ENCODE measurements at places on chromosomes 1 and 21.

GRCh38 chr21:41662161-41662560 lies 104.7 kb downstream of the RIPK4 start:
- no peak for DNase-seq

GRCh38 chr1:78440381-78440793 lies 50.4 kb upstream of the PTGFR start:
- no peak for DNase-seq

DNA sequence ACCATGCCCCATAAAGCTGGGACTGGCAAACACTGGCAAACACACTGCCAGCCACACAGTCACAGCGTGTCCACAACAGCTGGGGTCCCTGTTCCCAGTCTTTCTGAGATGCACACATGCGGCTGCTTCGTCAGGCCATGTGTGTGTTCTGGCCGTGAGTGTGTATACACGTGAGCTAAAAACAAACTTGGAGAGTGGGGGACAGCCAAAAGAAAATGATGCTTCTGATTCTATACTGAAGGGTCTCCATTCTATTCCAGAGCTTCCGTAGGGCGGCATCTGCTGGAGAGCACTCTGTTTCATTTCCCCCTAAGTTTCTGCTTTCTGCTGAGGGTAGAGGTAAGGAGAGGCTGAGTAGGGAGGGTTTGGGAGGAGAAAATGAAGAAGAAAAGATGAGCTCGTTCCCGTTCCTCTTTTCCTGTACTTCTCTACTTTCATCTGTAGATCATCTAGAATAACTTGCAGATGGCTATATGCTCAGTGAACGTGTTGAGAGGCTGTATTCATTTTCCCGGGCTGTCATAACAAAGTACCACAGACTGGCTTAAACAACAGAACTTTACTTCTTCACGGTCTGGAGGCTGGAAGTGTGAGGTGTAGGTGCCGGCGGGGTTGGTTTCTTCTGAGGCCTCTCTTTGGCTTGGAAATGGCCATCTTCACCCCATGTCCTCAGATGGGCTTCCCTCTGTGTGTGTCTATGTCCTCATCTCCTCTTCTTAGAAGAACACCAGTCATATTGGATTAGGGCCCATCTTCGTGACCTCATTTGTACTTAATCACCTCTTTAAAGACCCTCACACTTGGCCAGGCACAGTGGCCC lies 151.6 kb downstream of the TOMM20 start:
- no peak for DNase-seq

DNA sequence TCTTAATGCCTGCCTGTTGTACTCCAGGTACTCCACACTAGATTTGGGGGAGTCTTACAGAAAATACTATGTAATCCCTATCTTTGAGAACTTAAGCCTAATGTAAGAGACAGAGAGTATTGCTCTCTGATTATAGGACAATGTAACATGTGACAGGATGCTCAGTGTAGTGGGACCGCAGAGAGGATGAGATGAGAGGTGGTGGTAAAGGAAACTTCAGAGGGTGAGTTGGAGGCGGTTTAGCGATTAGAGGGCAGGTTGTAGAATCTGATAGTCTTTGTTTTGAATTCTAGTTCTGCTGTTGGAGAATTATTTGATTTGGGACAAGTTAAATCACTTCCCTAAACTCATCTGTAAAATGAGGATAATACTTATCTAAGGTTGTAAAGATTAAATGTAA lies 5.4 kb downstream of the SOAT1 start:
- no peak for DNase-seq

GRCh38 chr1:221190249-221190648 lies 311.0 kb downstream of the HLX start:
- DNase-seq, result no peak

- no peak for DNase-seq
These were observed at the start of gene HCRTR1 for GRCh38 chr1:31617218-31617915. TSS of gene HCRTR1 (plus strand) at chr1:31617689. CDS start at chr1:31619193, 1,504 bp downstream.

- no peak for DNase-seq
These were observed 4.2 kb upstream of the HES5 start for GRCh38 chr1:2534315-2534686.

GRCh38 chr1:94326329-94326728 lies 88.9 kb upstream of the ARHGAP29 start:
- no peak for DNase-seq

GRCh38 chr21:25330266-25330665 lies 277.0 kb downstream of the MRPL39 start:
- DNase-seq, result no peak

DNA sequence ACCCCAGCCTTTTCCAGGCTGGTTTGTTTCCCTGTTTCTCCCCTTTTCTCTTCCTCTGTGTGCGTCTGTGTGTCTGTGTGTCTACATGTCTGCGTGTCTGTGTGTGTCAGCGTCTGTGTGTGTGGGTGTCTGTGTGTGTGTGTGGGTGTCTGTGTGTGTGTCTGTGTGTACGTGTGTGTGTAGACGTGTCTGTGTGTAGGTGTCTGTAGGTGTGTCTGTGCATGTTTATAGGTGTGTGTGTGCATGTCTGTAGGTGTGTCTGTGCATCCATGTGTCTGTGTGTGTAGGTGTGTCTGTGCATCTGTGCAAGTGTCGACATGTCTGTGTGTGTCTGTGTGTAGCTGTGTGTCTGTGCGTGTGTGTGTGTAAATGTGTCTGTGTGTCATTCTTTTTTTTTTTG lies 3.3 kb downstream of the TTLL10 start:
- no peak for DNase-seq

GRCh38 chr1:169495046-169495775 lies 9.5 kb upstream of the SLC19A2 start:
- DNase-seq, result no peak

DNA sequence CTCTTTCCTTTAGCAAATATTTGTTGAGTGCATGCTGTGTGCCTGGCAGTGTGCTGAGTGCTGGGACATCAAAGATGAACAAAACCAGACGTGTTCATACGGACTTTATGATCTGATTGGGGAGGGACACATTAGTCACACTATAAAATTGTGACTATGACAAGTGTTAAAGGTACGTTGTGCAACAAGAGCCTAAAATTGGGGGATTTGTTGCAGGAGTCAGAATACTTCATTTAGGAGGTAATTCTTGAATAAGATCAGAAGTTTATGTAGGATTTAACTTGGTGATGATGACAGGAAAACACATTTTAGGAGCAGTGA lies 29.6 kb downstream of the B3GALT2 start:
- DNase-seq, result peak; percentile 4

GRCh38 chr1:201902198-201902597 lies 13.5 kb downstream of the SHISA4 start:
- DNase-seq, result peak; percentile 35

GRCh38 chr1:152110365-152110859 lies 4.8 kb downstream of the TCHH start:
- DNase-seq, result peak; percentile 42

GRCh38 chr1:28516518-28516956 lies 10.7 kb downstream of the RCC1 start:
- no peak for DNase-seq

DNA sequence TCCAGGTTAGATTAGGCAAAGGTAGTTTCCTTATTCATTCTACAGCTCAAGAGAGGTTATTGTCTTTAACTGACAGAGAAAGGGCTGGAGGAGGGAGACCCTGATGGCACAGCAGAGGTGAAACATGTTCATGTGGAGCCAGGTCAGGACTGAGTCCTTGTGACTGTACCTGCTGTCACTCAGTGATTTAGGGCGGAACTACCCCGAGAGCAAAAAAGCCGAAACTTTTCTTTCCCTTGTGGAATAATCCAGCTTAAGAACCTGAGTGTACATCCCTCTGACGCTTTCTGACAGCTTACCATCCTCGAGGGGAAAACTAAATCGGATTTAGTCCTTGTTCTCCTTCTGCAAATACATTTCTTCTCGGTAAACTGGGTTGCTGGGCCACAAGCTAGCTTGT lies 273.2 kb downstream of the BACH1 start:
- DNase-seq, result no peak

DNA sequence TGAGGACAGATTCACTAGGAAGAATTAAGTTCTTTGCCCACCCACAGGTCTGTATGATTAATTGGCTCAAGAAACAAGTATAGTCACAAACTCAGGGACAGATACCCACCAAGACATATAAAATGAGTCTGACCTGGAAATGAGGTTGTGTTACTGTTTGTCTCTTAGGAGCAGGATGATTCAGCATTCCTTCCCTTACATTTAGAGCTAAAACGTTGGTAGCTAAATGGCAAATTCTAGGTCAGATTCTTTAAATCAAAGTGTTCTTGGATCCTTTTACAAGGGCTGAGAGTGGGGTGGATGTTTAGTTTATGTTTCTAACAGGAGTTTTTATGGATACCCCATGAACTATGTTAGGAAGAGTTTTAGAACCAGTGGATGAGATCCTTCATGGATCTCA lies 4.7 kb downstream of the RIMKLA start:
- DNase-seq, result peak; percentile 2

DNA sequence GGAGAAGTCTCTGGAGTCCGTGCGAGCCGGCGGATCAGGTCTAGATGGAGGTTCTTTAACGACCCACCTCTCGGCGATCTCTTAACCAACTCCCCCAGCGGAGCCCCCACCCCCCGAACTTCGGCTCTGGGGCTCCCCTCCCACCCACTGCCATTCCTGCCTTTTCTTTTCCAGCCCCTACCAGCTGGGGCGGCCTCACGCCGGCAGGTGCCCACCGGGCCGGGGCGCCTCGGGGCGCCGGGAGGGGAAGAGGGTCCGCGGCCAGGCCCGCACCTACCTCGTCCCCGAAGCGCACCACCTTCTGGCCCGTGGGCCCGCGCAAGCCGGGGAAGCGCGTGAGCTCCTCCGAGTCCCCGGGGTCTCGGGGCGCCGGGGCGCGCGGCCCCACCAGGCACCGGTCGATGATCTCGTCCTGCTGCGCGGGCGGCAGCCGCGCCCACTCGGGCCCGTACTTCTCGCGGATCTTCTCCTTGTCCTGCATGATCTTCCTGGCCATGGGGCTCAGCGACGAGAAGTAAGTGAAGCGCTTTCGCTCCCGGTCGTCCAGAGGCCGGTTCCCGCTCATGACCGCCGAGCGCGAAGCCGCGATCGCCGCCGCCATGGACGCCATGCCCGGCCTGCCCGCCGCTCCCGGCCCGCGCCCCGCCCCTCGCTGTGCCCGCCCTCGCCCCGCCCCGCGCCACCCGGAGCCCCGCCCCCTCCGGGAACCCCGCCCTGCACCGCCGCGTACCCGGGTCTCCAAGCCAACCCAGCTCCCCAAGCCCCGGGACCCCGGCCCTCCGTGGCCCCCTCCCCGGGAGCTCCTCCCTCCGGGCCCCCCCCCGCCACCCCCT lies at the start of gene C1orf198:
C1orf198 (minus strand) TSS at position 619 of the 833 bp plus-strand sequence; CDS start at position 610, 9 bp downstream.
- peak; percentile 29 for DNase-seq

DNA sequence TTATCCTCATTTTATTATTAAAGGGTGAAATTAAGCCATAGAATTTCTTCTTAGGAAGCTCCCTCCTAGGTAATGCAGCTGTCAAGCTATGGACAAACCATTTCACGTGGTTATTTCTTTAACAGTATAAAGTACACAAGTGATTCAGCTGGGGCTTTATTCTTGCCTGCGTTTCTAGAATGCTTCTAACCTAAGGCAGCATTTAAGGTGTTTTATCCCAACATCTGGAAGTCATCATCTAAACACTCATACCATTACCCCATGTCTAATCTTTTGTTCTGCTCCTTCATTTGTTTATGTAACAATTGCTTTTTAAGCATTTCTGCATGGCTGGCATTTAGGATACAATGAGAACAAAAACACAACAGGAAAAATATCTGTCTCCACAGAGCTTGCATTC lies 829.2 kb upstream of the ADAMTS5 start:
- peak; percentile 50 for DNase-seq

- DNase-seq, result peak; percentile 55
These were observed 37.6 kb downstream of the PIK3CD start for GRCh38 chr1:9689011-9689706.

DNA sequence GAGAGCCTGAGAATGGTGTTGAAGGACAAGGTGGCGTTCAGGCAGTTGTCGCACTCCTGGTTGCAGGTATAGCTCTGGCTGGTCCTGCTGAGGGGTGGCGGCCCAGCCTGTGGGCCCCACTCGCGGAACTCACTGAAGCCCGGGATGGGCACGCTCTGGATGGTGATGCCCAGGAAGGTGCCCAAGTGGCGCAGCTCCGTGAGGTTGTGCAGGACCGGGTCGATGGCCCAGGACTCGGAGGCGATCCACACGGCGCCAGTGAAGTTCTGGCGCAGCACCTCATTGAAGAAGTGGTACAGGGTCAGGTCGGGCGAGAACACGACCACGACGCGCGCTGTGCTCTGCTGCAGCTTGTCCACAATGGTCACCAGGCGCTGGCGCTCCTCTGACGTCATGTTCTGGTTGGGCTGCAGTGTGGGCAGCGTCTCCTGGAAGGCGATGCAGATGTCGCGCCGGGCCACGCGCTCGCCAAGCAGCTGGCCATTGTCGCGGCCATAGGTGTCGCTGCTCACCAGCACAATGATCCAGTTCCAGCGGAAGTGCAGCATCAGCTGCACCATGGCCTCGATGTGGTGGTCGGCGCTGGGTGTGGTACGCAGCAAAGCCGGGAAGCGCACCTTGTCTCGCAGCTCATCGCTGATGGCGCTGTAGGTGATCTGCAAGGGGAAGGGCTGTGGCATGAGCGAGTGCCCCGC lies 5.0 kb downstream of the TAS1R2 start:
- no peak for DNase-seq

- DNase-seq, result no peak
These were observed 43.1 kb downstream of the IL12RB2 start for GRCh38 chr1:67350783-67351182.

DNA sequence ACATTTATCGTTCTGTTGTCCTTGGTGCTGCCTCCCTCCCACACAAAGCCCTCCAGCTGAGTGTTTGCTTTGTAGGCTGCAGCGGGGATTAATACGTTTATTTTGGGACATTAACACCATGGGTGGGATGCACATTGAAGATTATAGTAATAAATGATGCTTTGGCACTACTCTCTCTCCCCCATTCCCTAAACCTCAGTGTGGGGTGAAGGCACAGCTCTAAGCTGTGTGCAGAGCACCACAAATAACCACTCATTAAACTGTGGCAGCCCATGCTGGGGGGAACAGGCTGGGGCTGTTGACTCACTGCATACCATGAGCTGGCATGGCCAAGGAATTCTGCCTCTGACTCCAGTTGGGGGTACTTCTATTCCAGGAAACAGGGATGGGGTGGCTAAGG lies 7.7 kb downstream of the PCP4L1 start:
- DNase-seq, result peak; percentile 19

DNA sequence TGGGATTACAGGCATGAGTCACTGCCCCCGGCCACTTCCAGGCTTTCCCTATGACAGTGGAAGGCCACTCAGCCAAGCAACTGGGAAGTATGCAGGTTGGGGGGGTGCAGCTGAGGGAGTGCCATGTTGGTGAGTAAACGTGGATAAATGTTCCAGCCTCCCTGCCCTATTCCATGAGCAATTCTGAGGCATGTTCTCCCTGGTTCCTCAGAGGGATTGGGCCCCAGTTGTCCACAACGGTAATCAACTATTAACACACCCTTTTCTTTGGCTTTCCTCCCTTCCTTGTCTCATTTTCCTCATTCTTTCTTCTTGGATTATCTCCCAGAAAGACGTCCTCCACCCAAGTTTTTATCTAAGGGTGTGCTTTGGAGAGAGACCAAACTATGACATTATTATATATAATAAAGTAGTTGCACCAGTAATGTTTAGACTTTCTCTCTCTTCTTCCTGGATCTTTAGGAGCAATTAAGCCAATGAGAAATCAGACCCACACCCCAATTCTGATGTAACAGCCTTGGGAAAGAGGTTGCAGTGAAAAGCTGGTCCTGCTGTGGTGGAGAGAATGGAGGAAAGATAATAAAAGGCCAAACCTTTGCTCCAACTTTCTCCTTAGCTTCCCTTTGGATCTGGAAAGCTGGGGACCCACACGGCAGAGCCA lies 6.8 kb upstream of the SLAMF9 start:
- peak; percentile 87 for DNase-seq

All from fibroblast of lung (primary cell).